ENCODE measurements at places on chromosomes 6 and 20.

- no peak for DNase-seq
Observed at GRCh38 chr6:26330859-26331217, 34.2 kb upstream of the BTN3A2 start.

GRCh38 chr6:116369540-116369939 lies 1.2 kb upstream of the DSE start:
- DNase-seq: no peak

DNA sequence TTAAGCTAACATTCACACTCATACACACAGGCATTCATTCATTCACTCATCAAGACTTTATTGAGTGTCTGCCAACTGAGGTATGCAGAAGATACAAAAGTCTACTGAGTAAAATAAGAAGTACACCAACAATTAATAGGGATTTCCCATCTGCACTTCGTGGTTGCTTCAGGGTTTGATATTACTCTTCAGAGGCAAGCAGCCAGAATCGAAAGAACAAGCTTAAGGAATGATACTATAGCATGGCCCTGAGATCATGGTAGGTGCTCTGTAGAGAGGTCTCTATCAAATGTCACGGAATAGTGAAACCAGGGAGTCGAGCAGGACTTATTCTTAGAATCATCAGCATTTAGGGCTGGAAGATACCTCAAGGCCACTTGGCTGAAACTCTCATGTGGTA lies 135.4 kb downstream of the NRN1 start:
- DNase-seq: no peak

DNA sequence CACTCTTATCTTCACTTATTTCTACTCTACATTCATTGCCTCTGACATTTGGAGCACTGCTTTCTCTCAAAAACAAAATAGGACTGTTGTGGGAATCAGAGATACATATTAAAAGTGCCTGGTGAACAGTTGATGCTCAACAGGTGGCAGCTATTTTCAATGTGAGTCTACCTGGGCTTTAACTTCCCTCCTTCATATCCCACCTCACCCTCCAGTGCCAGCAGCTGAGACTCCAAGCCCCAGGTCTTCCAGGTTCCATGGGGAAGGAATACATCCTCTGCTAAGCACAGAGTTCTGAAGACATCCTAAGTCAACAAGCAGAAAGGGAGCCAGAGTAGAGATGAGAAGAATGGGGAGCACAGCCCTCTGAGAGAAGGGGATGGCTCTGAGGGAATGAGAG lies 7.0 kb upstream of the FOXP4 start:
- no peak for DNase-seq

GRCh38 chr6:111720931-111721496 lies 115.3 kb upstream of the TRAF3IP2 start:
- DNase-seq: no peak

DNA sequence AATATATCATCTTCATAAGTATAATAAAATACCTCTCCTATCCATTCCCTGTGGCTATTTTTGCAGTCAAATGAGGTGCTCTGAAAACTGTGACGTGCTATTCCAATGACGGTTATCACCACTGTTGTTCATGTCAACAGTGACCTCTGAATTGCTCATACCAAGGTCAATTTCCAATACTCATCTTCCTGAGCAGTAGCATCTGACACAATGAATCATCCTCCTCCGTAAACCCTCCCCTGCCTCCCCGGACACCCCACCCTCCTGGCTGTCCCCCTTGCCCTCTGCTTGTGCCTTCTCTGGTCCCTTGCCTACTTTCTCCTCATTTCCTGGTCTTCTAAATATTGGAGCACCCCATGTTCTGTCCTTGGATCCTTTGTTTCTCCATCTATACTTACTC lies 77.7 kb upstream of the SLC22A23 start:
- DNase-seq: peak; percentile 28

- no peak for DNase-seq
Observed at GRCh38 chr20:60007464-60007863, 49.2 kb downstream of the CDH26 start.

DNA sequence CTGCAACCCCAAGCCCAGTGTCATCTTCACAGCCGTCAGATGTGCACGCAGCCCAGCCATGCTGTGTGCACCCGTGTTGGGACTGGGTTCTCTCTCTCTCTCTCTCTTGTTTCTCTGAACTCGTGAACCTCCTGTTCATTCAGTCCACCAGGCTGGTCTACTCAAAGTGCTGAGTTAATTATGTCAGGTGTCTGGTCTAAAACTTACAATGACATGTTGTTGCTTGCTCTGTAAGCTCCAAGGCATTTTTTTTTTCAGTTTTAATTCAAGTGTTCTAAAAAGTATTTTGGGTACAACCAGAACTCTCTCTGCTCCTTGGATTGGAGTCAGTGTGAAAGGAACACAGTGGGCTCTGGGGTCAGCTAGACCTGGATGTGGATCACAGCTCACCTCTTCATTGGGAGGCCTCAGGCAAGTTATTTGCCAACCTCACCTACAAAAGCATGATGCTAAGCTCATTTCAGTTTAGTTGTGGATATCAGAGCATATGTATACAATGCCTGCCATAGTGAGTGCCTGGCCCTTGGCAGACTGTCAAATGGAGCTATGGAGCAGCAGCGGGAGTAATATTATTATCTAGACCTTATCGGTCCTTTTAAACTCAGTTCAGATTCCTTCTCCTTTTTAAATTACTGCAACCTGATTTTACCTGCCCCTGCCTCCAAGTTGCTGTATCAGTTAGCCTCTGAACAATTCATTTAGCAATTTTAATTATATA lies 59.5 kb downstream of the PLEKHG1 start:
- no peak for DNase-seq

DNA sequence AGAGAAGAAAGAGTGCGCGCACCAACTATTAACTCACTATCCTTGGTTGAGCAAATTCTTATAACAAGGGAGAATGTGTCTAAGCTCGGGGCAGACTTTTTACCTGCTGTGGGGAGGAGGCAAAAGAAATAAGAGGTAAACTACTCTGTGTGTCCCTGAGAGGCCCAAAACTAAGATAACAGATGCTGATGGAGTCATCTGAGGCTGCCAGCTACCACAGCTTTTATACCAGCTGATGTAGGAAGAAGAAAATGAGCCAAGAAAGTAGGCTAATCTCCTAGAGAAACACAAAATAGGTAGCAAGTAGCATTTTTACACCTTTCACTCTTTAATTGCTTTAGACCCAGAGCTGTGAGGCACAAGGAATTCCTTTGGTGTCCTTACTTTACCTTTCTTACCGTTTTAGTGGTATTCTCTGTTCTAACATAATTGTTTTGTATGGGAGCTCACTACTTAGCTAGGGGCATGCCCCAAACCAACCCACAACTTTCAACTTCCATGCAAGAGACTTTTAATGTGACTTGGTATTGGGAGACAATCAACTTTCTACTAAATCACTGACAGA lies 27.8 kb upstream of the PIM1 start:
- peak; percentile 30 for DNase-seq

DNA sequence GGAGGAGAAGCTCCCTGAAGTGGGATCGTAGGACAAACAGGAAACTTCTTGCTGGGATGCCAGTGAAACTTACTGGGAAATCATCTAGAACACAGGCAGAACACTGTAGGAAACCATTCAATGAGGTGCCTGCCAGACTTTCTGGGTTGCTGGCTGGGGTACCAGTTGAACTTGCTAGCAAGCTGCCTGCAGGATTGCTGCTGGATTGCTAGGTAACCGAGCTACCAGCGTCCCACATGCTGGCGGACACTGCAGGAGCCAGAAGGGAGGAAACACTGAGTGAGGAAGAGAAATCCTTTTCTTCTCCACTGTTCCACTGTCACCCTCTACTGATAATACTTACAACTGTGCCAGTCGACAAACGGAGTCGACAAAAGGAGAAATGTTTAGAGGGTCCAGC lies 91.3 kb upstream of the SLC35B3 start:
- no peak for DNase-seq

DNA sequence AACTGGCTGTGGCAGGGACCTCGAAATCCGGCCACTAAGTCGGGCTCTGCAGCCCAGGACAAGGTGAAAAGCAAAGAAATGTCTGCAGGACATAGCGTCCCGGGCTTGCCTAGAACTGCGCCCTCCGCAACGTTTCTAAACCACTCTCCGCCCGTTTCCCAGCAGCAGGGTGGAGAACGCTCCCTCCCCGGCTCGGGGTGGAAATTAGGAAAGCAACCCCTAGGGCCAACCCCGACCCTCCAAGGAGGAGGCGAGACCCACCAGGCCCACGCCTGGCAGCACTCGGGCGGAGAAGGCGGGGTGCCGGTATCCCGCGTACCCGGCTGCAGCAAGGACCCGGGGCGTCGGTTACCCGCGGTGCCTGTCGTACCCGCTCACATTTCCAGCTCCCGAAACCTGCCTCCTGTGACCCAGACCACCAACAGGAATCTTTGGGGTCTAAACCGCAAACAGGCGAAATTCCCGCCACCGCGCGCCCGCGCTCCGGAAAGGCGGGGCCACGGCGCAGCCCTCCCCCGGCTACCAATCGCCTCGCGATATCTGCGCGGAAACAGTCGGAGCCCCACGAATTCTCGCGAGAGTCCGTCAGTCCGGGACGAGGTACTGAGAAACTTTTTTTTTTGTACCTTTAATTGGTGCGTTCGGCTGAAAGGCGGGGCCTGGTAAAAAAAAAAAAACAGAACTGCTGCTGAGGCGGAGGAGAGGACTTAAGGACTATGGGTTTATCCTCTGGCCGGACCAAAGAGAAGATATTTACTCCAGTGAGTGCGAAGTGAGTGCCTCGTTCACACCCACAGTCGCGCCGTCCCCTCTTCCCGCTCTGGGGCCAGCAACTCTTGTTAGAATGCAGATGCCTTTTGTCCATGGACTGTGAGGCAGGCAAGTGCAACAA lies at the start of gene MMS22L:
MMS22L (minus strand) TSS at position 491 of the 892 bp plus-strand sequence. CDS start 739 bp downstream, outside the sequence.
- DNase-seq: peak; percentile 97

- peak; percentile 87 for DNase-seq
Observed at GRCh38 chr20:37527638-37528445, at the start of gene BLCAP. Gene BLCAP (minus strand): TSS chr20:37527876. CDS start chr20:37519174, 8,702 bp downstream.

GRCh38 chr6:79119217-79119616 lies 41.2 kb upstream of the PHIP start:
- no peak for DNase-seq

DNA sequence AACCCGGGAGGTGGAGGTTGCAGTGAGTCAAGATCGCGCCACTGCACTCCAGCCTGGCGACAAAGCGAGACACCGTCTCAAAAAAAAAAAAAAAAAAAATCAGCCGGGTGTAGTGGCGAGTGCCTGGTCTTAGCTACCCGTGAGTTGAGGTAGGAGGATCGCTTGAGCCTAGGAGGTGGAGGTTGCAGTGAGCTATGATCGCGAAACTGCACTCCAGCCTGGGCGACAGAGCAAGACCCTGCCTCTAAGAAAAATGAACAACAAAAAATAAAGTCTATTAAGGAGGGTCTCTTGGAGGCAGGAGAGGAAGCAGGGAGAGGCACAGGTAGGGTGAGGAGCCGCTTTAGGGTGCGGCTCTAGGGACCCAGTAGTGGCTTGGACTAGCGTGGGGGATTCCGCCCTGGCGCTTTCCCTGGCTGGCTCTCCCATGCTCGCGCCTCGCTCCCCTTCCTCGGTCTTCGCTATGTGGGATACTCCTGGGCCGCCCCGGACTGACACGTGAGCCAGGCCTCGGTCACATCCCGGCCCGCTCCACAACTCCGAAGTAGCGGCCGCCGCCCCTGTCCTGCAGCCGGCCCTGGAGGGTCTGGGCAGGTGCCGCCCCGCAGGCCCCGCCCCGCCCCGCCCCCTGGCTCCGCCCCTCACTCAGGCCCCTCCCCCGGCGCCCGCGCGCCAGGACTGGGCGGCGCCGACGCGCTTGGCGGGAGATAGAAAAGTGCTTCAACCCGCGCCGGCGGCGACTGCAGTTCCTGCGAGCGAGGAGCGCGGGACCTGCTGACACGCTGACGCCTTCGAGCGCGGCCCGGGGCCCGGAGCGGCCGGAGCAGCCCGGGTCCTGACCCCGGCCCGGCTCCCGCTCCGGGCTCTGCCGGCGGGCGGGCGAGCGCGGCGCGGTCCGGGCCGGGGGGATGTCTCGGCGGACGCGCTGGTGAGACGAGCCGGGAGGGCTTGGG lies at the start of gene MYBL2:
MYBL2 (plus strand) TSS at position 739 of the 953 bp plus-strand sequence; CDS start at position 909, 170 bp downstream.
- DNase-seq: peak; percentile 60

- no peak for DNase-seq
Observed at GRCh38 chr6:56936466-56936865, 18.4 kb upstream of the BEND6 start.

- DNase-seq: no peak
Observed at GRCh38 chr6:169858935-169859351, 107.5 kb downstream of the ERMARD start.

GRCh38 chr6:132072831-132073230 lies 121.7 kb upstream of the CCN2 start:
- DNase-seq: no peak

- DNase-seq: peak; percentile 72
Observed at GRCh38 chr6:43790031-43790430, 20.0 kb downstream of the VEGFA start.

DNA sequence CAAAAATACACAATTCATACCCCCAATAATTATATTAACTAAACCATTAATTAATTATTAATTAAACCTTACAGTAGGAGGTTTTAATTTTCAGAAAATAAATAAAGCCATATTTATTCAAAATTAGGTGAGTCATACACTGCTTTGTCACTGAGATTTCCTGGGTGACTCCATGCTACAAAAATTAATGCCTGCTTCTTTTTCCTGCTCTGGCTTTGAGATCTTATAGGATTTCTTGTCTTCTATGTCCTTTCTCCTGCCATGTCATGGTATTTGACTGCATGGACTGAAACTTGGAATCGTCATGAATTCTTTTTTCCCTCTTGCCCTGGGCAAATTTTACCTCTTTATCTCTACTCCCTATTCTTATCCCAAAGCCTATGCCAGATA lies 133.2 kb downstream of the PHACTR1 start:
- peak; percentile 5 for DNase-seq

- DNase-seq: no peak
Observed at GRCh38 chr6:13079096-13079723, 249.1 kb downstream of the TBC1D7 start.

DNA sequence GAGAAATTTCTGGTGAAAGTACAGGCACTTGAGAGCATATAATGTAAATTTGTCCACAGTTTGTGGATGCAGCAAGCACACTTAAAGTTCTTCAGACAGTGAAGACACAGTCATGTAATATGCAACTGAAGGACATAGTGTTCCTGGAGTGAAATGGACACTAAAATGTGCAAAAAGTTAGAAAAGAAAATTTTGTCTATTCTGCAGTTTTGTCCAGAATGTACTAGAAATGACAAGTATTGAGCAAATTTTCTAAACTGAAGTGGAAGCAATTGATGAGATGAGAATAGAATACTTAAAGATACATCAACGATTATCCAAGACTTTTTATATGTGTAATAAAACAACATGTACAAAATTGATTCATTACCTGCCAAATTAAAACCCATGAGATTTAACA lies 647.0 kb upstream of the IMPG1 start:
- DNase-seq: no peak

- no peak for DNase-seq
Observed at GRCh38 chr6:122845464-122845863, 56.4 kb downstream of the SMPDL3A start.

GRCh38 chr6:144334150-144334708 lies 49.1 kb downstream of the UTRN start:
- no peak for DNase-seq

GRCh38 chr6:125431971-125432370 lies 130.2 kb upstream of the HDDC2 start:
- DNase-seq: no peak

GRCh38 chr6:154868143-154868594 lies 126.9 kb upstream of the TIAM2 start:
- peak; percentile 76 for DNase-seq

GRCh38 chr6:34383656-34384320 lies 8.7 kb downstream of the NUDT3 start:
- DNase-seq: no peak

Data from fibroblast of pulmonary artery (primary cell).